ENCODE measurements at places on chromosomes 3 and 15.

GRCh38 chr3:160224811-160225175 lies 429 bp upstream of the C3orf80 start:
- DNase-seq, result no peak

DNA sequence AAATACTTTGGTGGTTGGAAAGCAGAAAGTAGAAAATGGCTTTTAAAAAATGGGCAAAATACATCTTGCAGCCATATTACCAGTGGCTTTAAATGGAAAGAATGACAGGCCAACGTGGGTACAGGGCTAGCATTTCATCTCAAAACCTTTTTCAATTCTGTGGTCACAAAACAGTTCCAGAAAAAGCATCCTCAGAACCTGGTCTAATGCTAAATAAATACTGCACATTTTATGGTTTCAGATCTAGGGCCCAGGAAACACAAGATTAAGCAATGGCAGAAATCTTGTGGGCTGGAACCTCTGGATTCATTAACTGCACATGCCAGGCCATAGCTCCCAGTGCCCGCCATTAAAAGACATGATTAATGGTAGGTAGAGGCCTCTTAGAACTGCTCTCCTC lies 470.2 kb upstream of the RASGRP1 start:
- DNase-seq, result no peak

GRCh38 chr3:182527745-182528144 lies 265.6 kb upstream of the ATP11B start:
- no peak for DNase-seq

DNA sequence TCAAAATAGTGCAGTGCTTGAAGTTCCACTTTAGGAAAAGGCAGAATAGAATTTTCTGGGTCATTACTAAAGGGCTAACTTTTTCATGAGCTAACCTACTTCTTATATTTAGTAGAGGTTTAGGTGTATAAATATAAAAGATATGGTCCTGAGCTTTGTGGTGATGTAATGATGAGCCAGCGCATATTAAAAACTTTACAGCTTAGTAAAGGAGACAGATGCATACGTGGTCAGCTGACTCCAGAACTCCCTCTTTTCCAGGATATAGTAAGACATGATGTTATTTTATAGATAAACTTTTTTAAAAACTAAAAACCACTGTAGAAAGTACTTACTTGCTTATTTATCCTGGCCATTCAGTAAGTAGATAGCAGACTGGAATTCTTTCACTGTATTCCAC lies 895.0 kb downstream of the CADM2 start:
- DNase-seq, result no peak

- no peak for DNase-seq
Observed at GRCh38 chr3:11356269-11356668, 84.1 kb downstream of the ATG7 start.

GRCh38 chr3:105360003-105360402 lies 6.7 kb upstream of the ALCAM start:
- DNase-seq, result no peak

DNA sequence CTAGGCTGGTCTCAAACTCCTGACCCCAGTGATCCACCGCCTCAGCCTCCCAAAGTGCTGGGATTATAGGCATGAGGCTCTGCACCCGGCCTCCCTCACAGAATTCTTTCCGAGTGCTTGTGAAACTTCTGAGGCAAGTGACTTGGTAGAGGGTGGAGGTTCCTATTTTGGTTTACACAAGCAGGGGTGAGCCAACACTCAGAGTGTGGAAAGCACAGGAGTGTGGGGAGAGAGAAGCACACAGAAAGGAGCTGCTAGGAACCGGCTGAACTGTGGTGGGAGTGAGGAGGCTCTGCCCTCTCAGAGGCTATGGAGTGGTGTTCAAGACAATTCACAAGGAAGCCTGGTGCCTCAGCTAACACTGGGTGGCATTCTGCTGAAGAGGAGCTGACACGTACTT lies 7.7 kb downstream of the CAPN3 start:
- no peak for DNase-seq

DNA sequence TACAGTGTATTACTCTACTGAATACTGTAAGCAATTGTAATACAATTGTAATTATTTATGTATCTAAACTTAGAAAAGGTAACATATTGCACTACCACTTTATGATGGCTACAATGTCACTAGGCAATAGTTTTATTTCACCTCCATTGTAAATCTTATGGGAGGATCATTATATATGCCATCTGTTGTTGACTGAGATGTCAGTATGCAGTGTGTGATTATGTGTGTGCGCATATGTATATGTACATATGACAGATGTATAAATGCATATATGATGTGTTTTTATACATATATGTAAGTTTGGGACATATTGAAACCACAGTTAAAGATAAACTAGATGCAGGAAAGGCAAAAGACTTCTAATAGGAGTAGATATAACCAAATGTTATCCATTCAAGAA lies 8.5 kb downstream of the IGSF10 start:
- DNase-seq, result no peak

GRCh38 chr3:120908030-120908794 lies at the start of gene STXBP5L:
Gene STXBP5L, plus strand, starts transcription at chr3:120908205. Its CDS starts 1,374 bp downstream, at chr3:120909579.
- peak; percentile 84 for DNase-seq

DNA sequence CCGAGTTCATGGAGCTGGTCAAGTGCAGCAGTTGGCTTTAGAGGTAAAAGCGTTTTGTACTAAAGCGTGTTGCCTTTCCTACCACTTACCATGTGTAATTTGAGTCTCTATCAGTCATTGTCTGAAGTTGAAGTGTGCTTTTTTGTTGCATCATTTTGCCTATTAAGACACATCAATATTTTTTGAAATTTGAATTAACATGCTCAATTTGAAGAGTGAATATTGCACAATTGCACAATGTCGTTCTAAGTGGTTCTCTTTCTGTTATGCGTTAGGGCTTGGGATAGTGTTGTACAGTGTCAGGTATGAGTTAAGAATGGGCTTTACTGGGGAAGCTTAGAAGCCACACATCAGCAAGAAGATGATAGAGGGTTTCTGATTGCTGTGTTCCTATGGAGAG lies 84.0 kb upstream of the ACKR4 start:
- DNase-seq, result no peak

GRCh38 chr3:156642750-156643728 lies 31.4 kb upstream of the TIPARP start:
- no peak for DNase-seq

GRCh38 chr15:41850482-41851166 lies 12.0 kb downstream of the PLA2G4B start:
- no peak for DNase-seq

DNA sequence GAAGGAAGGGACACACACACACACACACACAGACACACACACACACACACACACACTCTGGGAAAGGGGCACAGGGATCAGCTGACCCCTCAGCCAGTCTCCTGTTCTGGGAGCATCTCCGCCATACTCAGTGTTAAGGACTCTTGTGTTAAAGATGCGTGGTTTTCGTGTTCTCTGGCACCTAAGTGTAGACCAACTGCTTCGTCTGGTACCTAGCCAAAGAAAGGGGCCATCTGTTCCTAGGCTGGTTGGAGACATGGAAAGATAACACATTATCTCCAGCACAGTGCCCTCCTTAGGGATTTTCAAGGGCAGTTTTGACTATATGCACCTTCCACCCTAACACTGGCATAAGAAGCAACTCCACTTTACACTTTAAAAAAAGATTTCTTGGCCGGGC lies 65.1 kb downstream of the EPHB1 start:
- DNase-seq, result no peak

- DNase-seq, result no peak
Observed at GRCh38 chr3:125072301-125072700, 16.5 kb upstream of the HEG1 start.

DNA sequence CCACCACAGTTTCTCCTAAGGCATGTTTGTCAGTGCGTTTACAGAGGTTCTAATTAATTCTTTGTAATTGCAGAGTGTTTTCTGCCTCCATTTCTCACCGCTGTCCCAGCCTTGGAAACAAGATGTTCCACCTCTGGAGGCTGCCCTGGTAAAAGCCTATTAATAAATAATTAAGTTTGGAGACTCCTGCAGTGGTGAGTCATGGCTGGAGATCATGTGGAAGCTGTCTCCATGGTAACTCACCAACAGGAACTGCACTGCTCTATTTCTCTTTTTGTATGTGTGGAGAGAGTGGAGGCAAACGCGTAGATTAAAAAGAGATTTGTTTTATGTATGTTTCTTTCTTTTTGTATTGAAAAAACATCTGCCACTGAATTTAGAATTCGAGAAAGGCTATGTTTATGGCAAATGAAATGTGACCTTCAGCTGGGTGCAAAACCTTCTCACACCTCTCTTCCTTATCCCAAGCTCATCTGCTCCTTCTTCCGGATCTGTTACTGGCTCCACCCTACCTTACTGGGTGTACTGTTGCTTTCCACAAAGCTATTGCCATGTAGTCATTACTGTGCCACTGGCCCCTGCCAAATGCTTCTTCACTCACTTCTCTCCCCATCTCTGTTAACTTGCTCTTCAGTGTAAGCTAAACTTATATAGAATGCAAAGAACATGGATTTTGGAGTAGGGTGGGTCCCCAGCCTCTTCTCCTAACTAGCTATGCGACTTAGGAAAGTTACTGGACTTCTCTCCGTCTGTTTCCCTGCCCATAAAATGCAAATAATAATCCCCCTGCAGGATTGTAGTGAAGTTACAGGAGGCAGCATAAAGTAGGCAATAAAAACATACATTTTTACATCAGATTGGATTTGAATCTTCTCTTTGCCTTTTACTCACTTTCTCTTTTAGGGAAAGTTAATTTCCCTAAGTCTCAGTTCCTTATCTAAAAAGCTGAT lies 778.5 kb downstream of the NTRK3 start:
- peak; percentile 75 for DNase-seq

GRCh38 chr3:78926523-78926922 lies 841.3 kb downstream of the ROBO1 start:
- no peak for DNase-seq

- no peak for DNase-seq
Observed at GRCh38 chr3:45518376-45519135, 76.0 kb upstream of the LIMD1 start.

DNA sequence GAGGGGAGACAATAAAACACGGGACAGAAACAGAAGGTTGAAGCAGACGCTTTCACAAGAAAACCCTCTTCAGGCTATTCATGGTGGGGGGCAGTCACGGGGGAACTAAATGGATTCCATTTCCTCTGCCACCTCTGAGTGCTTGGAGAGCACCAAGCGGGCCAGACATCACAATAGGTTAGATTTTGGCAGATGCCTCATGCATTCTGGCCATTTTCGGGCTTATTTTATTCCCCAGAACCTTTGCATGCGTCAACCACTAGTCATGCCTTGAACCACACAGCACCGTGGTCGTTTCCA lies 82.2 kb downstream of the RORA start:
- no peak for DNase-seq

DNA sequence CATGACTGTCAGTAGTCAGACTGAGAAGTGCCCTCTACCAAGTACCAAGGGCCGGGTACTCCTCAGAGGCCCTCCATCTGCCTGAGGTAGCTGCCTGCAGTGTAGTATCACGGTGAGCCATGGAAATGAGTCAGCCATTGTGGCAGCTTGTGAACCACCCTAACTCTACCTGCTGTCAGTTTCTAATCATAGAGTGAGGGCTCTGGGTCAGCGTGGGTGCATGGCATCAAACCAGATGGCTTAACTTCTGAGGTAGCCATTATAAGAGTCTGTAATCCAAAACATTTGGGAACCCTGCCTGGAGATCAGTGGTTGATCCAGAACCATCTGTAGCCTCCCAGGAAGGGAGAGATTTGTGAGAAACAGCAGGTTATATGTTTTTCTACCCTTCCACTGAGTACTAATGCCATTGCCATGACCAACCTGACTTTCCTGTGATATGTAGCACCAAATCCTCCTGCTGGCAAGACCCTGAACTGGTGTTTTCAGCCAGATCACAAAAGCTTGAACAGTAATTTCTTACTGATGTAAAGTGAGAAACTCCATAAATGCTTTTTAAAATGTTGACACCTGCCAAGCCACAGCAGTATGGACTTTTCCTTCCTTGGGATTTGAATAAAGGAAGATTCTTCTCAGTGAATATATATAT lies 38.9 kb downstream of the ABHD2 start:
- DNase-seq, result no peak

DNA sequence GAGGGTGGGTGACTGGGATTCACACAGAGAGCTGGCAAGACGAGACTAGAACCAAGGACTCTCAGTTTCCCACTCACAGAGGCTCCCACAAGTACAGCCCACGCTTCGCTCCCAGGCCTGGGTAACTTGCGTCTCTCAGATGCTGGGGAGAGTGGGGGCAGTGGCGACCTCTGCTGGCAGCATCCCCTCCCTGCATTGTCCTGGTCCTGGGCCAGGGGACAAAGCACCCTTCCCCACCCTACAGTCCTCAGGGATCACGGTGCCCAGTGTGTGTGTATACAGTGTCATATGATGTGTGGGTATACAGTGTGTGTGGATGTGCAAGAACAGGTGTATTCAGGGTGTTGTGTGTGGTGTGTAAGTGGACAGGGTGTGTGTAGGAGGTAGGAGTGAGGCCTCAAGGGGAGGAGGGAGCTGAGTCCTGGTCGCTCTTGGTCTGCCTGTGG lies 12.8 kb downstream of the VILL start:
- no peak for DNase-seq

DNA sequence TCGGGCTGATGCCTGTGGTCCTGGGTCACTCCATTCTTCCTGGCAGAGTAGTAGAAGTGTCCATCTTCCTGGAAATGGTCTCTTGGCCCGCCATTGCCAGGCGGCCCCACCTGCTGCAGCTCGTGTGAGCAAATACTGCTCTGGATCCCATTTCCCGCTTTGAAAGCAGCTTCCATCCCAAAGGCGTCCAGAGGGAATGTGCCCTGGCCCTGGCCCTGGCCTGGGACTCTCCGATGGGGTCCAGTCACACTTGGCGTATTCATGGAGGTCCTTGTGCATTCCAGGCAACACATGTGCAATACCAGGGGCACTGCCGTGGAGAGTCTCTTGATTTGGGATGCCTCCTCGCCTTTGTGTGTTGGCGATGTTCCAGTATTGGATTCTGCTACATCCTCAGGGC lies 111.1 kb downstream of the SNRPN start:
- no peak for DNase-seq

DNA sequence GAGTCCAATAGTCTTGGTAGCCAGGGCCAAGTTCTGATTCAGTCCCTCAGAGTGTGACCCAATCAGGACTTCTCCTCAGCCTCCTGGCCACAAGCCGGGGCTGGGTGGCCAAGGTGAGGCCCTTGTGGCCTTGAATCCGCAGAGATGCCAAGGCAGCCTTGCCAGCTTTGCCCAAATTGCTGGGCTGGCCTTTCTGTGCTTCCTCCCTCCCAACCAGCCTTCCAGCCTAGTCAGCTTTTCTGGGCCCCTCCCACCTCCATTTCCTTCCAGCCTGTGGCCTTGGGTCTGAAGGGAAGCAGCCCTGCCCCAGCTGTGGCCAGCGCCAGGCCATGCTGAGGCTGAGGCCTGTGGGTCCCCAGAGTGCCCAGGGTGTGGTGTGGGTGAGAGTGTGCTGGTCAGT lies 34.3 kb upstream of the ANKDD1A start:
- DNase-seq, result no peak

Data from left kidney (tissue), 8 donors.